Astrocyte of the spinal cord (primary cell): ENCODE measurements at places on chromosomes 16 and 17.

GRCh38 chr17:17237026-17237799, at the start of gene FLCN:
TSS of gene FLCN (minus strand) at chr17:17237168. CDS start at chr17:17228137, 9,031 bp downstream.
- peak; percentile 95 for DNase-seq

GRCh38 chr16:64061621-64062020, 1060.2 kb downstream of the CDH11 start:
- peak; percentile 0 for DNase-seq

GRCh38 chr16:19006446-19007315, 22.9 kb downstream of the TMC7 start:
- no peak for DNase-seq

DNA sequence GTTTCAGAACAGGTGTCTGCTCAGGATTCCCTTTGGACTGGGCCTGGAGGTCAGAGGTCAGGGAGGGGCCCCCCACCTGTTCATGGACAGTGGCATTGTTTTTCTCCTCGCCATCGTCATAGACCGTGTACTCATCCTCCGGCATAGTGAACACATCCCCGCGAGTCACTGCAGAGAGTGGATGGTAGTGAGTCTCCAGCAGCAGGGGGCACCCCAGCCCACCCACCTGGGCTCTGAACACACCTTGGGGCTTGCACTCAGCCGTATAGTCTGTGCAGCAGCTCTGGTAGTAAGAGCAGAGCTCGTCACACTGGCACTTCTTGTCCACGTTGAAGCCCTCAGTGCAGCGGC, 448 bp downstream of the VTN start:
- no peak for DNase-seq

- DNase-seq, result peak; percentile 59
Observed at GRCh38 chr16:49644145-49644463, 211.8 kb downstream of the ZNF423 start.

DNA sequence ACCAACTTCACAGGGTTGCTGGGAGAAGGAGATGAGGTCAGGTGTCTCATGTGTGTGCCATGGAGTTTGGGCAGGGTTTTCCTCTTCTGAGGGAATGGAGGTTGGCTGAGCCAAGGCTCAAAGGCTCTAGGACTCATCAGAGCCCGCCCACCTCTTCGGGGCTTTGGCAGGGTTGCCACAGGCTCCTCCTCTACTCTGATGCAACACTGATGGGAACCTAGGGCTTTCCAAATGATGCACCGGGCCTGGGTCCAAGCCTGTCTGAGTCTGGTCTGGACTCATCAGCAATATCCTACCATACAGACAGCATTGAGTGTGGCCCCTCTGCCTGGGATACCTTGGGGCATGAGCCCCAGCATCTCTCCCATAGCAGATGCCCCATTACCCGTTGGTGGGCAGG, 59.5 kb upstream of the LHX1 start:
- DNase-seq, result no peak

DNA sequence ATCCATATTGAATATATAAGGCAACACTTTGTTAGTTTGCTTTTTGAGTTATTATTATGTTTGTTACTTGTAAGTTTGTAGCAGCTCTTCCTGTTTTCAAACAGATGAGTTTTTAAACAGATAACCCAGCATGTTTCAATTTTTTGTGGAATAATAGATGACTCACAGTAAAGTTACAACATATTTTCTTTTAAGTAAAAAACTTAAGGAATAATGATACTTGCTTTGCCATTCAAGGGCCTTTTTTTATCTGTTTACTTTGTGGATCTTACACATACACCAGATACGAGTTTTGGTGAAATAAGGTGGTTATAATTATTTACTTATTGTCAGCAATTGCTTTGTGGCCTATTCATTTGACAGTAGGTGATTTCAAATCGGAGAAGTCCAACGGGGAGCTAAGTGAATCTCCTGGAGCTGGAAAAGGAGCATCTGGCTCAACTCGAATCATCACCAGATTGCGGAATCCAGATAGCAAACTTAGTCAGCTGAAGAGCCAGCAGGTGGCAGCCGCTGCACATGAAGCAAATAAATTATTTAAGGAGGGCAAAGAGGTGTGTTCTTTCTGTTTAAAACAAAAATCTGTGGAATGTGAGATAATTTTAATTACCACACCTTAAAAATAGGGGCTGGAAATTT, 66.3 kb downstream of the BPTF start:
- DNase-seq, result peak; percentile 49

DNA sequence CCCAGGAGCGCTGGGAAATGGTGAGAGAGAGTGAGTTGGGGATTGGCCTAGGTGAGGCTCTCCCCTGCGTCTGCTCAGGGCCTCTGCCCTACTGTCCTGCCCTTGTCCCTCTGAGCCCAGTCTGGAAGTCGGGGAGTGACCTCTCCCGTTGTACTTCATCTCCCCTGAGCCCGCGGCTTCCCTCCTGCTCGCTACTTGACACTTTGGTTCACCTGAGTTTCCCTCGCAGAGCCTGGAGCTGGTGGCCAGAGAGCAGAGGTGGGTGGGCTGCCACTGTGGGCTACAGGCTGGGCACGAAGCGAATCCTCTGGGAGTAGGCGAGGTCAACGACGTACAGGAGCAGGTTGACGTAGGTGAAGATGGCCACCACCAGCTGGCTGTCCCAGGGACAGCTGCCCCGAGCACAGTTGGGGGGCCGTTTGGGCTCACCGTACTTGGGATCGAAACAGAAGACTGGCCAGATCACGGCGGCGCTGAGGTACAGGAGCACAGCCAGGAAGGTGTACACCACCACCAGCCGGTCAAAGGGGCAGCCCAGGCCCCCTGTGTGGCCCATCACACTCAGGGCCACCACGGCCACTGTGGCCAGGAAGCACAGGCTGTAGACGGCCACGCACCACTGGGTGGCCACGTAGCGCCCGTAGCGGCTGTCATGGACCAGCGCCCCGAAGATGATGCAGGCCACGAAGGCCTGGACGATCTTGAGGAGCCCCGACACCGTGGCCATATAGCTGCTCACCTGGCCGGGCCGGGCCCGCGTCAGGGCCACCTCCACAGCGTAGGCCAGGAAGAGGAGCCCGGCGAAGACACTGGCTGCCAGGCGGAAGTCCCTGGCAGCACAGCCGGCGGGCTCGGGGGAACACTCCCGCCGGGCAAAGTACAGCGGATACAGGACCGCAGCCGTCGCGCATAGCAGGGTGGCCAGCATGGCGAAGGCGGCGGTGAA, 3.7 kb upstream of the PYCR1 start:
- DNase-seq, result no peak

DNA sequence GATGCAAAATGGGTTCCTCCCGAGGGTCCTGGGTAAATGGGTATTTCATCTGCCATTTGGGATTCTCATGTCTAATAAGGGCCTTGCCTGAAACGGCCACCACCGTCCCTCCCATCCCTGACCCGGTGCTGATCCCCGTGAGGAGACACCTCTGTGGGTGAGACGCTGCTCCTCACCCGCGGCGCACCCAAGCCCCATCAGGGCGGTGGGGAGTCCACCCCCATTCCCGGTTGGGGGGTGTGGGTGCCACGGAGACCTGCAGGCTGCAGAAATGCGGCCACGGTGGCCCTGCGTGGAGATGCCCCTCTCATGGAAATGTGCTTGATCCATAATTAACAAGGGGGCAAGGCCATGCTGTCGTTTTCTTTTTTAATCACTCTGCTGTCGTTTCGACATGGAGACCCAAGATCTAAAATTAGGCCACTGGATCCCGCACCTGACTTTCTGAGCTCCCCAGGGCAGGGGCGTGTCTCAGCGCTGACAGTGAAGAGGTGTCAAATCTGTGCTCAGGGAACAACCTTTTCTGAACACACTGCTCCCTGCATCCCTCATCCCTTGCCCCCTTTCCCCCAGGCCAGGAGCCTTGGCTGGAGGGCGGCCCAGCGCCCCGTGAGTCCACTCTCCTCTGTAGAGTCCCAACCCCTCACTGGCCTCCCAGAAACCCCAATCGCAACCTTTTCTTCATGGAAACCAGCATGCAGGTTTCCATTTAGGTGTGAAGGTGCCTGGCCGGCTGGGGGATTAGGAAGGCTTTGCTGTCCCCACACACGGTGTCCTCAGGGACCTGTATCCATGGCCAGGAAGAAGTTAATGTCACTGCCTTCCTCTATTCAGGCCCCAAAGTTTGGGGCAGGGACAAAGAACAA, 38.9 kb downstream of the PEMT start:
- no peak for DNase-seq

DNA sequence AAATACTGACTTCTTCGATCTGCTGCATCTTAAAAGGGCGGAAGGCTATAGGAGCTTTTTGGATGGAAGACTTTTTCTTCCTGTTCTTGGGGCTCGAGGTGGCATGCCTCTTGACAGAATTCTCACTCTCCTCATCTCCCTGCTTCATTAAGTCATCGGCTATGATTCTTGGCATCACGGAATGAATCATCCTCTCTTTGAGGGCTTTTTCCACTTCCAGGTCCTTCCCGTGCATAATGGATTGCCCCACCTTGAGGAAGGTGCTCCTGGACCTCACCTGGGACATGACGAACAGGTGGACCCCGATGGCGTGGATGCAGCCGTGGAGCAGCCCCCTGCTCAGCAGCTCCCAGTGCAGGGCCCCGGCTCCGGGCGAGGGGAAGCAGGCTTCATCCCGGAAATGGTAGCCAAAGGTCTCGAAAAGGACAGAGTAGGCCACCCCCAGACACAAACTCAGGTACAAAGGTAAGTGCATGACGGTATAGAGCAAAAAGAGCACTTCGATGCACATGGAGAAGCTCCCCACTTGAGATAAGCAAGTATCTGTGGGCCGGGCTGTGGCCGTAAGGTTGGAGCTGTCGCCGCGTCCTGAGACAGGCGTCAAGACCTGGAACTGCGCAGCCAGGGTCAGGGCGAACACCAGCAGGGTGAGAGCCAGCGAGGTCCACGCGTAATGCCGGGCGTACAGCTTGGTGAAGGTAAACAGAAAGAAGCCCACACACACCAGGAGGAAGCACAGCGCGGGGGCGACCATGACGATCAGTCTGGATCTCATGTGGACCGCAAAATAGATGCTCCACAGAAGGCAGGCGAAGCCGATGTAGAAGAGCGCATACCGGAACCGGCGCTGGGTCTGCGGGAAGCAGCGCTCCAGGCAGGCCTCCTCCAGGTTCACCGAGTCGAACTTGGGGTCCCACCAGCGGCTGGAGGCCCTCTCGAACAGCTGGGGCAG, 1.7 kb downstream of the ADCY9 start:
- no peak for DNase-seq

DNA sequence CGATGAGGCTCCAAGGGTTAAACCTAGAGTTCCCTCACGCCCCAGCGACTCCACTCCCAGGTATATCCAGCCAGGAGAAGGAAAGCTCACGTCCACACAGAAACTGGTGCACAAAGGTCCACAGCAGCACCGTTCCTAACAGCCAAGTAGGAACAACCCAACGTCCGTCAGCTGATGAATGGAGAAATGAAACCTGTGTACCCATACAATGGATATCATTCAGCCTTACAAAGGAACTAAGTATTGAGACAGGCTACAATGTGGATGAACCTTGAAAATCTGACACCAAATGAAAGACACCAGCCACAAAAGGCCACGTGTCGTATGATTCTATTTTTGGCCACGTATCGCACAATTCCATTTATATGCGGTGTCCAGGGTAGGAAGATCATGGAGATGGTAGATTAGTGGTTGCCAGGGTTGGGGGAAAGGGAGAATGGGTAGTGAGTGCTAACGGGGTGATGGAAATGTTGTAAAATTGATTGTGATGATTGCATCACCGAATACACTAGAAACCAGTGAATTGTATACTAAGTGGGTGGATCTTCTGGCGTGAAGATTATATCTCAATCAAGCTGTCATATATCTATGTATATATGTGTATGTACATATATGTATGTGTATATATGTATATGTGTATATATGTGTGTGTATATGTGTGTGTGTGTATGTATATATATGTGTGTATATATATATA, 30.1 kb downstream of the NLRC3 start:
- DNase-seq, result no peak

GRCh38 chr16:56691885-56692284, 9.6 kb downstream of the MT1X start:
- no peak for DNase-seq

DNA sequence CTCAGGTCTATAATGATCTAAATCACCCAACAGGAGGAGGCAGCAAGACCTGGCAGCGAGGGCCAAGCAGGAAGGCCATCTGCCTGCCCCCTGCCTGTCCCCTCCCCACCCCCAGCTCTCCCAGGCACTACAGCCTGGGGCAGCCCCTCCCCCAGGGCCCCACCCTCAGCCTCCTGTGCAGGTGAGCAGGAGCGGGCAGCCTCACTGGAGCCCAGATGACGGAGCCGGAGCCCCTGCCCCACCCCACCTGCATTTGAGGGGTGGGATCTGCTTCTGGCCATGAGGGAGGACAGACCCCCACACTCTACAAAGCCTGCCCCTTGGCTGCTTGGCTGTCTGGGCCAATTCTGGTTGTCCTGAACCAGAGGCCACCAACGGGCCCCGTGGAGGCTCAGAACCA, 12.4 kb upstream of the BAHCC1 start:
- DNase-seq, result no peak

GRCh38 chr16:59116744-59117143, 382.6 kb upstream of the GOT2 start:
- no peak for DNase-seq

- DNase-seq, result no peak
Observed at GRCh38 chr16:80051040-80051439, 450.5 kb upstream of the MAF start.

- DNase-seq, result no peak
Observed at GRCh38 chr17:2928294-2928890, 132.2 kb downstream of the RAP1GAP2 start.

- DNase-seq, result no peak
Observed at GRCh38 chr17:38544839-38545209, 60.9 kb downstream of the SRCIN1 start.

DNA sequence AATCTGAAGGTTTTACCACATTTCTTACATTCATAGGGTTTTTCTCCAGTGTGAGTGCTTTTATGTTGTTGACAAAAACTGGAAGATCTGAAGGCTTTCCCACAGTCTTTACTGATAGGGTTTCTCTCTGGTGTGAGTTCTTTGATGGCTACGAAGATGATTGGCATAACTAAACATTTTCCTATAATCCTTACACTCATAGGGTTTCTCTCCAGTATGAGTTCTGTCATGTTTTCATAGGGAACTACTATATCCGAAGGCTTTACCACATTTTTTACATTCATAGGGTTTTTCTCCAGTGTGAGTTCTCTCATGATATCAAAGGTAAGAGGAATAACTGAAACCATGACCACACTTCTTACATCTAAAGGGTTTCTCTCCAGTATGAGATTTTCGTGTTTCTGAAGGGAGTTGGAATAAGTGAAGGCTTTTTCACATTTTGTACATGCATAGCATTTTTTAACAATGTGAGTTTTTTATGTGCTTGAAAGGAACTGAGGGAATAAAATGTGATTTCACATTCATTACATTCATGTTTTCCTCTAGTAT, 1987.7 kb downstream of the TP53TG3F start:
- no peak for DNase-seq

DNA sequence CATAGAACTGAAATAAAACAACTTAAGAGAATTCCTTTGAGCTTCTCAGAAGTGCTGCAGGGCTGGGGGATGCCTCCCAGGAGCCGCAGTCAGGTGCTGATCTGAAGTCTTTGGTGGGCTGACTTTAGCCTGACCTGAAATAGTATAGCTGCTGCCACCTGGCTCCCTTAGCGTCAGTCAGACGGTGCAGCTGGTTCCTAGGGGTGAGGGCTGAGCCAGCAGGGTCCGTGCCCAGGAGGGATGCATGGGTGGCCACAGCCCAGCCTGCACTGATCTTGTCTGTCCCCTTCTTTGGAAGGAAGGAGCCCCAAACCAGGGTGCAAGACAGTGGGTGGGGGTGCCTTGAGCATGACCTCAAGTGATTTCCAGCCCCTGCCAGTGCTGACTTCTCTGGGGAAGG, 11.5 kb downstream of the MAPT start:
- DNase-seq, result no peak

- DNase-seq, result no peak
Observed at GRCh38 chr17:80456465-80457235, 19.8 kb downstream of the NPTX1 start.

- DNase-seq, result no peak
Observed at GRCh38 chr17:82281502-82282238, 8.2 kb upstream of the CSNK1D start.
